Cerebellar nuclear complex (tissue), 1 donor: ENCODE measurements at places on chromosomes 6 and 20.

GRCh38 chr6:61909486-61909885 lies 376.5 kb downstream of the KHDRBS2 start:
- no peak for DNase-seq

DNA sequence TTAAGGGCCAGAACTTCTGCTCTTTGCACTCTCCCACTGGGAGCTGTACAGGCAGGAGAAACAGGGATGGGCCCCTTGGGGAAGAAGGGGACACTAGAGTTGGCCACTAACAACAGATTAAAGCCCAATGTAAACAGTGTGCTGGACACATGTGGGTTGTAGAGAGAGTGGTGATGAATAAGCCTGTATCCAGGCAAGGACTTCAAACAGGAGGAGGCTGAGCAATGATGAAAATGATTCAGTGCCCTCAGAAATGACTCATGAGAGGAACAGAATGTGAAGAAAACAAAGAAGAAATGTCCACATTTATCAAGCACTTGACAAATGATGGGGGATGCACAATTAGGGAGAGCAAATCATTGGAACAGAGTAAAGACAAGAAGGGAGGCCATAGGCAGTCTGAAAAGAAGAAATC lies 242.3 kb downstream of the TBX18 start:
- DNase-seq = no peak

- no peak for DNase-seq
Measured at GRCh38 chr20:1242530-1242929, 16.7 kb downstream of the RAD21L1 start.

- no peak for DNase-seq
Measured at GRCh38 chr6:39088331-39088730, 26.7 kb downstream of the SAYSD1 start.

DNA sequence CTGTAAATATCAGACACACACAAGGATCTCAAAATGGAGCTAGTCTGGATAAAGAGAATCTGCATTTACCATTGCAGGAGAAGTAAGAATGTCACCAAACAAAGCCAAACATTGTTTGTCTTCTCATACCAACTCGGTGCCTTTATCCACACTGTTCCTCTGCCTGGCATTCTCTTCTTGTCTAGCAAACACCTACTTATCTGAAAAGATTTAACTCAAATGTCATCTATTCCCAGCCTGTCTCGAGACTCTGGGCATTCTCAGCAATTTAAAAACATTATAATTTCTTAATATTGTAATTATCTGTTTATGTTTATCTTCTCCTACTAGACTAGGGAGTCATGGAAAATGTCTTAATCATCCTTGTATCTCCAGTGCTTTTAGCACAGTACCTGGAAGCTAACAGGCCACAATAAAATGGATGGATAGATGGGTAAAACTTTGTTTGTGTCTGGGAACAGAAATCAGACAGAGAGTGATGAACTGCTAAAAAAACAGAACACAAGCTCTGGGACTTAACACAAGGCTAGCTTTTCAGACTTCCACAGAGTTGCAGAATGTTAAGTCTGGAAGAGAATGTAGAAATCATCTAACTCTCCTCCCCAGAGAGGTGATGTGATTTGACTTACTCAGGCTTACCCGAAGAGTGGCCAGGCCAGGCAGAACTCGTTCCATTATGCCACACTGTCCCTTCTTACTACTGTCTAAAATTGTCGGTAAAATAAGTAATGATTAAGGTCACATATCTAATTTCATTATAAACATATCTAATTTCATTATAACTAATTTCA lies 42.3 kb upstream of the FAM83C start:
- DNase-seq = no peak

DNA sequence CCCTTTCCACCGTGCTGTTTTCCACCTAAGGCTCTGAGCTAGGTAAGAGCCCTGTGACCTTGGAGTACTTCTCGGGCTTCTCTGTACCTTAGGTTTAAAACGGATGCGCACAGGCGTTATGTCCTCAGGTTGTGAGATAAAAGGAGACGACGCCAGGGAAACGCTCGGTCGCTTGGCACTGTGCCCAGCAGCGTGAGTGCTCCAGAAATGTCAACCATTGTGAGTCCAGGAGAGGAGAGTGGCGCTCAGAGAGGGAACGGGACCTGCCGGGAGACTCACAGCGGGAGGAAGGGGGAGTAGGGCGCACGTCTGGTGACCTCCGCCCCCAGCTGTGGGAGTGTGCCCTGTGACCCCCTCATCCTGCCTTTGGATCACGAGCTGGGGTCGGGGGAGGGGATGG lies 33.8 kb upstream of the SCRT2 start:
- no peak for DNase-seq

- DNase-seq = no peak
Measured at GRCh38 chr6:14966906-14967711, 278.8 kb upstream of the JARID2 start.

GRCh38 chr6:65943051-65943450 lies 236.0 kb upstream of the EYS start:
- no peak for DNase-seq

GRCh38 chr20:46126440-46127056 lies 8.4 kb downstream of the CD40 start:
- DNase-seq = no peak

- DNase-seq = no peak
Measured at GRCh38 chr6:107561306-107561705, 71.4 kb downstream of the SOBP start.

GRCh38 chr6:83827050-83827449 lies 26.1 kb upstream of the RIPPLY2 start:
- no peak for DNase-seq

GRCh38 chr20:33250666-33251065 lies 14.9 kb downstream of the BPIFA1 start:
- no peak for DNase-seq

- peak; percentile 29 for DNase-seq
Measured at GRCh38 chr6:87151781-87152525, 3.4 kb upstream of the ZNF292 start.

DNA sequence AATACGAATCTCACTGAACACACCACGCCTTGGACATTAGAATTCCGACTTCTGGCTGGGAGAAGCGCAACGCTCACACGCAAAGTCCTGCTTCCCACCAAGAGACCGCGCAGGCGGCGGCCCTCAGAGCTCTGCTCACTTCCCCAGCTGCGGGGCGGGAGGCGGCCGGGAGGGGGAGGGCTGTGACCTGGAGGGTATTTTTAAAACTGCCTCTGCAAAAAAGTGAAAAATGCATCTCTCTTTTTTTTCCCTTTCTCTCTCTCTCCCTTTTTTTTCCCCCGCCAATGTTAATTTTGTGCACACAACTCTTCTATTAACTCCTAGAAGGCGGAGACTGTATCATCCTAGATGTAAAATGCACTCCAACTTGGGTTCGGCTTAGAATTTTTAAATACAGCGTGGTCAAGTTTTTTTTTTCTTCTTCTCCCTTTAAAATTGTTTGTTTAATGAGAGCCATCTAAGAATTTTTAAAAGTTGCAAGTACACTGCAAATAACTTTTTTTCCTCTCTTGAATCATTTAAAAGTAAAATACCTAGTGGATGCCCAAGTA lies 66.4 kb downstream of the STX11 start:
- DNase-seq = no peak

GRCh38 chr20:42098418-42098817 lies 480.2 kb upstream of the CHD6 start:
- DNase-seq = no peak

GRCh38 chr6:138596591-138596990 lies 97.3 kb upstream of the NHSL1 start:
- DNase-seq = no peak

GRCh38 chr20:13765299-13765698 lies 19.4 kb downstream of the ESF1 start:
- no peak for DNase-seq

GRCh38 chr6:140043357-140043756 lies 668.9 kb upstream of the CITED2 start:
- DNase-seq = no peak

DNA sequence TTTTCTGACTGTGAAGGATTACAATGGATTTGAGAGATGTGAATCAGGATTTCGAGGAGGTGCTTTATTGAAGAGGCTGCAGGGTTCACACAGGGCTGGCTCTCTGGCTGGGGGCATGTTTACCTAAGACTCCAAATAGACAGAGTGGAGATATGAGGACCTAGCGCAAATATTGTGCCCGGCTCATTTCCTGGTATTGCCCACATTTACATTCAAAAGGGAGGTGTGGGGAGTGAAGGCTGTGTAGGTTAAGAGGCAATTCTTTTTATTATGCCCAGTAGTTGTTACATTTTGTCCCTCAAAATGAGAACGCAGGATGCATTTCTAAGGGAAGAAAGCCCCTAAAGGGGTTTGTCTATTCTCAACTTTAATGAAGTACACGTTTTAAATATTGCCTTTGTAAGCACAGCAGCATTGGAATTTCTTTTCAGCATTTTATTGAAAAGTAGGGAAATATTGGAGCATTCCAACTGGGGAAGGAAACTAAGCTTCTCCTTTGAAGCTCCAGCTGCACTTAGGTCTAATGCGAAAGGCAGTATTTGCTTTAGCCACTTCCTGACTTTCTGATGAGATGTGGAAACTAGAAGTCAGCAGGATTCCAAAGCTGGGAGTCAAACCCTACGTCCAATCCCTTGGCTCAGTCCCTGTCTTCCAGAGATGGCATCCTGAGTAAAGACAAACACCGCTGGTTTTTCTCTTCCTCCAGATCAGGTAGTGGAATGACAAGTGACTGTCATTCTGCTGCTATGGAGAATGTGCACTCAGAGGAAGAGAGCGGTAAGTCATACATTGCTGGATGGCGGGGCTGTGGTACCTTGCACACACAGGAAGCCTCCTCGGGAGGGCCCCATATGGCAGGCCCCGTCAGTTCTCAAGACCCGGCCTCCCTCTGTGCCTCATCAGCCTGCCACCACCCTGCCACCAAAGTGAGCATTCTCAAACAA lies 70.7 kb downstream of the MYB start:
- DNase-seq = no peak

- DNase-seq = no peak
Measured at GRCh38 chr20:43821795-43822194, 92.9 kb upstream of the TOX2 start.

DNA sequence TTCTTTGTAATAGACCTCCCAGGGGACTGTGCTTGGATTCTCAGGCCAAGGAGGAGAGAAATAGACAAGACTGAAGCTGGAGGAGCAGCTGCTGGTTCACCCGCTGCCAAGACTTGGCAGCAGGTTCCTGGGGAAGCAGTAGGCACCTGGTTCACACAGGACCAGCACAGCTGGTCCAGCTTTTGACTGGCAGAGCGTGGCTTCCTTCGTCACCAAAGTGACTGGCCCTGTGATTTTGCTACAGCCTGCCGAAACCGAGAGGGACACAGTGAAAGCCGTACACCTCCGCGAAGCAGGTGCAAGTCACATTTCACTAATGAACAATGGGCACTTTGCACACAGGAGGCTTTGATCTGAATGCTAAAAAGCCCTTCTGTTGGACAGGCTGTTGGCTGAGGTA lies 199.0 kb downstream of the RNF144B start:
- DNase-seq = no peak

- DNase-seq = no peak
Measured at GRCh38 chr6:149474108-149474935, 10.5 kb downstream of the ZC3H12D start.

GRCh38 chr6:153092082-153093013 lies 38.7 kb downstream of the RGS17 start:
- no peak for DNase-seq

DNA sequence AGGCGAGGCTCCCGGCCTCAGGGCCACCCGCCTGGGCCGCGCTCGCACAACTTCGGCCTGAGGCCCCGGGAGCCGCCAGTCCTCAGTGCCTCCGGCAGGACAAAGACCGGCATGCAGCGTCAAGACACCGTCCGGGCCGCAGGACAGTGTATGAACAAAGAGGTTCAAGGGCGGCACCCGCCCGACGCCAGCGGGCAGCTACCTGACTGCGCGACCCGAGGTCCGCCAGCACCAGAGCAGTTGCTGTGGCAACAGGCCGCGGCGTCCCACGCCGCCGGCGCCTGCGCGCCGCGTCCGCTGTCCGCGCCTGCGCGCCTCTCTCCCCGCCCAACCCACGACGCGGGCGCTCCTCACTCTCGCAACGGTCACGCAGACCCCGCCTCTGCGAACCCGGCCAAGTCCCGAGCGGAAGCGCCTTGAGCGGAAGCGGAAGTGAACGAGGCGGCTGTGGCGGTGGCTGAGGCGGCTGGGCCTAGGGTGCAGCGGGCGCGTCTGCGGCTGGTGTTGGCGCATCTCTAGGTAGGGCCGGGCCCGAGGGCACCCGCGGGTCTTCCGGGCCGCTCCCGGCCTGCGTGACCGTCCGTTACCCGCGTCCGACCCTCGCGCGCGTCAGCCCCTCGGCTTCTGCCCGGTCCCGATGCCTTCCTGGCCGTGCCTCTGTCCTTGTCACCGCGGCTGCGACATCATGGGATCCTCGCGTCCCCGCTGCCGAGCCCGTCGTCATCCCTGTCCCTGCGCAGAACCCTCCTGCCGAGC lies at the start of gene FAM120B:
FAM120B (plus strand) TSS at position 435 of the 756 bp plus-strand sequence. CDS start 10,633 bp downstream, outside the sequence.
- DNase-seq = peak; percentile 80

DNA sequence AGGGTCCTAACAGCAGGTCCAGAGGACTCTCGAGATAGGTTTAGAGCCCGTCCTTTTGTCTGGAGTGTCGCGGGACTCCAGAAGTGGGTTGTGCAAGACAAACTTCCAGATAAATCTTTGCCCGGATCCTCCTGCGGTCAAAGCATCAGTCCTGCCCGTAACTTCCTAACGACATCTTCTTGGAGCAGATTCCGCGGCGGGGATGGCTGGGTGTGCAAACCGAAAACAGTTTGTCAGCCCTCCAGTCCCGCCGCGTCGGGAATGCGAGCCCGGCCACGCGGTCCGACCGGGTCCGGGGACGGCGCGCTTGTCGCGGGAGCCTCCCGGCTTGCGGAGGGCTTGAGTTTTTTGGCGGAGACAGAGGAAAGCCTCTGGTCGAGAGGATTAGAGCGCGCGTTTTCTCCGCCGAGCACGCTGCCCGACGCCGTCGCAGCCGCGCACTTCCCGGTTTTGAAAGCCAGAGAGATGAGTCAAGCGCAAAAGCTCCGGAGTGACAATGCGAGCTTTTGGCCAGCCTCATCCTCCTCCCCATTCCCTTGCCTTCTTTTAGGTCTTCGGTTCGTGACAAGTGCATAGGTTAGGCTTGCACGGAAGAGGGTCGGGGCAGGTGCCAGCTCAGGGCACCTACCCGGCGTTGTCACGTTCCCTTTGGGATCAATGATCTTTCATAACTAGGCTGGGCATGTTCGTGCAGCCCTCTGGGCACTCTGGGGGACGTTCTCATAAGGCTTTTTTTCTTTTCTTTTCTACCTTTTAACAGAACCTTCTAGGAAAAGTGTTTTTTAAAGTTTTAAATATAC lies 91.3 kb upstream of the PRDM1 start:
- DNase-seq = no peak

DNA sequence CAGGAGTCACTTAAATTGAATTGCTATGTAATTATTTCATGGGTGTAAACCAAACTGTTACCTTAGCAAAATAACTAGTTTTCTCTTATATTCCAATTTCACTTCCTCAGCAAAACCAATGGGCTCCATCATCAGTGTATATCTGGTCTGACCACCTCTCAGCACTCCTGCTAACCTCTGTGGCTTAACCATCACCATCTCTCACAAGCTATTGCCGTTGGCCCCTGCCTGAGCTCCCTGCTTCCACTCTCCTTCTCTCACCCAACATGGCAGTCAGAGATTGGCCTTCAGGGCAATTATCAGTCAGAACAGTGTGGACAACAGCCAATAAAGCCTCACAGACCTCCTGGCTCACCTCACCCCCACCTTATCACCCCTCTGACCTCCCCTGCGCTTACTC lies 124.0 kb downstream of the CARMIL1 start:
- DNase-seq = no peak
